ENCODE measurements at places on chromosomes 16 and 17. TPM values are rescaled to one million over a fixed set of nuclear protein-coding genes. Genes with fewer than 3 reads are reported as not detected.

Gene PRSS33
- total RNA-seq = not detected

DNA sequence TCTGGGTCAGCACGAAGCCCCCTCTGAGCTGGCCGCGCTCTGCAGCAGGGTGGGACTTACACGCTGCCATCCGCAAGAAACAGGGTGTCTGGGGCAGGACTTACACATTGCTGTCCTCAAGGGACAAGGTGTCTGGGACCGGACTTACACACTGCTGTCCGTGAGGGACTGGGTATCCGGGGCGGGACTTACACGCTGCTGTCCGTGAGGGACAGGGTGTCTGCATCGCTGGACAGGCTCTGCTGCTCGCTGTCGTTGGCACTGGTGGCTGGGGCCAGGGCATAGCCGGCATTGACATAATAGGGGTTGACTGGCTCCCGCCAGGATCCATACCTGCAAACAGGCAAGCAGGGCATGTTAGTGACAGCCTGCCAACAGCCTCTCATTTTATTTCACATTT lies 31.4 kb downstream of the PDIA2 start:
- DNase-seq = no peak

Gene SLC22A31
- total RNA-seq = not detected

GRCh38 chr17:48338720-48339119 lies 91.3 kb downstream of the SKAP1 start:
- DNase-seq = no peak

Gene TBC1D3I
- total RNA-seq = 0.05 TPM

Gene SMTNL2
- total RNA-seq = under 0.01 TPM
